ENCODE measurements at places on chromosomes 4 and X.

GRCh38 chr4:170674176-170674575, 584.4 kb upstream of the AADAT start:
- DNase-seq: no peak

- no peak for DNase-seq
Measured at GRCh38 chr4:151202851-151203455, 74.0 kb upstream of the PRSS48 start.

DNA sequence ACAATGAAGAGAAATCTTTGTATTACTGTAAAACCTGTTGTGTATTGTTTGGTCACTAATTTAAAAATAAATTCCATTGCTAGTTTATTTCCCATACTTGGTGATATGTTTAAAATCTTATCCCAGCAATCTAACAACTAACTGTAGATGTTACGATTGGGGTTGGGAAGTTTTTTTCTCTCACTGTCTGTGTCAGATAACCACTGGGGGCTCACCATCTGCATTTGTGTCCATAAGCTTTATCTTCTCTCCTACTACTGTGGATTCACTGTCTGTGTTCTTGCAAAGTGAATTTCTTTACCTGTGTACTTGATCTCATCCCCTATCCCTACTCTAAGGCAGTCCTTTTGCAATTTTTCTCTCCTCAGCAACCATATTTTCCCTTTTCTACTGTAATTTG, 81.3 kb downstream of the STIM2 start:
- DNase-seq: no peak

DNA sequence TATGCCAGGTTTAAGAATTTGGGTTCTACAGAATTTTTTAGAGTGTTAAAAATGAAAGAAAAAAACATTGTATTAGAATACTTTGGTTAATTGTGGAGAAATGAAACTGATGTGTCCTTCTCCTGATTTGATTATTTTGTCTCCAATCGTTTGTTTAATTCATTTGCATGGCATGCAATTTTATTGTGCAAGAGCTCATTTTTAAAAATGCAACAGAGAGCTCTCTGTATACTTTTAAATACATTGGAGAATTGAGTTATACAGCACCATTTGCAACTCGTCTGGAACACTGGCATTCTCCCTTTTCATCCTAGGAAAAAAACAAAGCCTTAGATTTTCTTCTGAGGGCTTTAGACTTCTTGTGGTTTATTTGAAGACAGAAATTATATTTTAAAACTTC, 689 bp downstream of the EXOC1L start:
- no peak for DNase-seq

DNA sequence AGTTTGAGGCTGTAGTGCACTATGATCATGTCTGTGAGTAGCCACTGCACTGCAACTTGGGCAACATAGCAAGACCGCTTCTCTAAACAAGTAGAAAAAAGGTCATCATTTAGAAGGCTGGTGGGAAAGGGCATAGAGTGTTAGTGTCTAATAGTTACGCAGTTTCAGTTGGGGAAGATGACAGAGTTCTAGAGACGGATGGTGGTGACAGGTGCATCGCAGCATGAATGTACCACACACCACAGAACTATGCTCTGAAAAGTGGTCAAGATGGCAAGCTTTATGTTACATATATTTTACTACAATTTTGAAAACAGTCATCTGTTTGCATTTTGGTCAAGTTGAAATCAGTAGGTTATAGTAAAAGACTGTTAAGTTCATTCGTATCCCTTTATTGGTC, 23.7 kb upstream of the CLDN34 start:
- no peak for DNase-seq

- DNase-seq: no peak
Measured at GRCh38 chr4:4599481-4600275, 57.8 kb upstream of the STX18 start.

DNA sequence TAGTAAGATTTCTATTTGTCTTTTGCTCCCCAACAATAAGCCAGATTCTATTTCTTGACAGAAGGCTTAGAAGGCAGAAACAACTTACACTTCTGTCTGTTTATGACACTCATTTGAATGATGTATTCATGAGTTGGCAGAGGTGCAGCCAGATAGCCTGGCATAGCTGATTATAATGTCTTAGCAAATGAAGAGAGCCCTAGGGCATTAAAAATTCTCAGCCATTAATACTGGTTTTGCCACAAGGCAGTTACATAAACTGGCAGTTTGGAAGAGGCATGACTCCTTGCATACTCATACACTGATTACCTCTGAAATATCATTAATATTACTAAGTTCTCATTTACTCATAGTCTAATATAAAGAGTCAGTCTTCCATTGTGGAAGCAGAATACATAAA, 728.5 kb upstream of the NDST4 start:
- no peak for DNase-seq
